Eye (tissue), 1 donor: ENCODE measurements at places on chromosomes 6 and 20.

DNA sequence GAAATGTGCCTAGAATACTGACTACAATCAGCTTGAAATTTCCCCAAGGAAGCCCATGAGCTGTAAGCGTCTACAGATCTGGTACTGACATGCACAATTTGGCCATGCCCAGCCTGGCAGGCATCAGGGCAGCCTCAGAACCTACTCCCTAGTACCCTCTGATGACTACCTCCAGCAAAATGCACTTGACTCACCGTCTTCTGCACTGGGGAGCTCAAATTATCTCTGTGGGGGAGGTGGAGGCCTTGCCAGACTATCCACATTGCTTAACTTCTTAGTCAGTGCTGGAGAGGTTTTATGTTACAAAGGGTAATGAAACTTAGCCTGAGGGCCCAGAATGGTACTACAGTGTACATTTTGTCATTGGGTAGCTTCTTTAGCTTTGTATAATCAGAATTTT is 126.0 kb upstream of the ADGRF1 start:
- DNase-seq = no peak

DNA sequence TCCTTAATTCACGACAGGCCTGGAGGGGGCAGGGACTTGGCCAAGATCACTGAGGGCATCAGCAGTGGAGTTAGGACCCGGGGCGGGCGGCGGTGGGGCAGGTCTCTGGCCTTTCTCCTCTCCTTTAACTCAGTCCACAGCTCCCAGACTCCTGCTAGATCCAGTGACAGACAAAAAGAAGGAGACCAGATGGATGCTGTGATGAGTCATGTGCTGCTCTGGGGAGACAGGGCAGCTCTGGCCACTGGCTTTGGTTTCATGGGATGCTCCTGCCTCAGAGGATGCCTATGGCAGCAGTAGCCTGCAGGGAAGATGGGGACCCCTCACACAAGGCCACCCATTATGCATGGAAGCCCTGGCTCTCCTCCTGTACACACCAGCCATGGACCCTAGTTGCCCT is 20.5 kb downstream of the EPB41L1 start:
- no peak for DNase-seq

GRCh38 chr20:33785503-33785902 is 25.6 kb upstream of the CHMP4B start:
- DNase-seq = no peak

- DNase-seq = peak; percentile 45
Observed at GRCh38 chr20:59678288-59678687, 73.9 kb downstream of the PHACTR3 start.
